Endodermal cell (in vitro differentiated cells): ENCODE measurements at places on chromosomes 13 and 19. TPM values are rescaled to one million over a fixed set of nuclear protein-coding genes. Genes with fewer than 3 reads are reported as not detected.

GRCh38 chr19:2003874-2004273, 11.6 kb downstream of the BTBD2 start:
- no peak overlapping the region for H3K27ac ChIP-seq
- peaks cover 27% of the 10 kb centered on the region for H3K36me3 ChIP-seq
- no peaks in the 10 kb centered on the region for H3K4me1 ChIP-seq
- no peak for DNase-seq
- no peak overlapping the region for H3K4me3 ChIP-seq

DNA sequence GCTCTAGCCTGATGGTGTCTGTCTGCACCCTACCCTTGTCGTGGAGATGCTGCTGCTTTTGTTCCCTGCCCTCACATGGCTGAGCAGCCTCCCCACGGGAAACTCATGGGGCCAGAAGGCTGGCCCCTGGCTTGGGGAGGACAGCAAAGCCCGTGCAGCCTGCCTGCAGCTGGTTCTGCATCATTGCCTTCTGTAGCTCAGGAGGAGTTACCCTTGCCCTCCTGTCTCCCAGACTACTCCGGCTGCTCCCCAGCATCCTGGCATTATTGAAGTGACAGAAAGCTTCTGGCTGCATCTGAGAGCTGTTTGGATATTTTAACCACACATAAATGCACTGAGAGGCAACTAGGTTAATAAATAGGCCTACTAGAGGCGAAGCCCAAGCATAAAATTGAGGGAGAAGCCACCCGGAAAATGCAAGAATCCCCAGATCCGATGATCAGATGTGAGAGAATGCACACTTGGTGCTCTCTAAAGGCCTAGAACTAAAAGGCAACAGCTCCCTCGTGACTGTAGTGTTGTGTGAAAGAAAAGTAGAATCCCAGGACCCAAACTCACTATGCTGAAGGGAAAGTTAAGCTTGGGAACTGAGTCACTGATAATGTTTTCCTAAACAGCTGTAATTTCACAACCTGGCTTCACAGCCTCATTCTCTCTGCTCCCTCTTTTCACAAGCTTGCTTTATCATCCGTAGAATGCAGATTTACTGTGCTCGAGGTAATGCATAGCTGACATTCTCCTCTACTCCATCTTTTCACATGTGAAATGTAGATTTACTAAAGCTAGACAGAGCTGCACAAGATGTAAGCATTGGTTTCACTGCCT, 110.8 kb downstream of the TNFRSF19 start:
- DNase-seq: no peak
- no peak overlapping the region for H3K4me3 ChIP-seq
- H3K36me3 ChIP-seq: no peaks in the 10 kb centered on the region
- no peaks in the 10 kb centered on the region for H3K27me3 ChIP-seq

DNA sequence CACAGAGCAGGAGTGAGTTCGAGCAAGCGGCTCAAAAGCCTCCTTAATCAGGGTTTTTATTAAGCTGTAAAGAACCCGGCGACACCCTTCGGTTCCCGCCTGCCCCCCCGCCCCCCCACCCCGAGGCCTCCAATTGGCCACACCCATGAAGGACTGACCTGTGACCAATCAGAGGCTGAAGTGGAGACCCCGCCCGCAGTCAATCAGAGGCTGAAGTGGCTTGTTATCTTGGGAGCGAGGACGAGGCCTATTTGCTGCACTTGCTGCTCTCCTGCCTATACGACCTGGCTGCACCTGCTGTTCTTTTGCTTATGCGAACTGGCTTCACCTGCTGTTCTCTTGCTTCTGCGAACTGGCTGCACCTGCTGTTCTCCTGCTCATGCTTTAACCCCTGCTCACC, 844.9 kb downstream of the OLFM4 start:
- H3K4me1 ChIP-seq: peaks cover 9% of the 10 kb centered on the region
- H3K27me3 ChIP-seq: no peaks in the 10 kb centered on the region
- peak; percentile 73 for DNase-seq
- H3K27ac ChIP-seq: no peak overlapping the region
- no peak overlapping the region for H3K4me3 ChIP-seq
- no peaks in the 10 kb centered on the region for H3K36me3 ChIP-seq

Gene ADAMTS10
- total RNA-seq: 13.3 and 19.3 TPM in 2 replicates

Gene OSCAR
- 0.20 TPM in 1 of 2 replicates, not detected in the other for total RNA-seq

GRCh38 chr13:79593641-79594275, 112.8 kb downstream of the NDFIP2 start:
- peaks cover 26% of the 10 kb centered on the region for H3K27me3 ChIP-seq
- no peak overlapping the region for H3K27ac ChIP-seq
- H3K4me3 ChIP-seq: no peak overlapping the region
- DNase-seq: no peak

DNA sequence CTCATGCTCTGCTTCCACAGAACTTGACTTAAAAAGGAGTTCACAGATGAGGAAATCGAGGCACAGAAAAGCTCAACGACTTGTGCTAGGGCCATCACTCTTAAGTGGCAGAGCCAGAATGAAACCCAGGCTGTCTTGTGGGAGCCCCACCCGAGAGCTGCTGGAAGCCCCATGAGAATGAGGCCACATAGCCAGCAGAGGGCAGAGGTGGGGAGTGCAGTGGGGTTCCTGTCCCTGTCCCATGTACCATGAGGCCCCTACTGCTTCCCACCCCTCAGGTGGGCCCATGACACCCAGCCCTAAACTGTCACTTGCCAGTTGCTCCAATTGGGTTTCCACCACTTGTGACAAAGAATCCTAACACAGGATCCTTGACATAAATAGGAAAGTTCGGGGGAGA, 175.9 kb downstream of the IRS2 start:
- H3K27ac ChIP-seq: no peak overlapping the region
- peak; percentile 84 for DNase-seq
- no peaks in the 10 kb centered on the region for H3K36me3 ChIP-seq
- H3K27me3 ChIP-seq: no peaks in the 10 kb centered on the region
- no peaks in the 10 kb centered on the region for H3K4me1 ChIP-seq

DNA sequence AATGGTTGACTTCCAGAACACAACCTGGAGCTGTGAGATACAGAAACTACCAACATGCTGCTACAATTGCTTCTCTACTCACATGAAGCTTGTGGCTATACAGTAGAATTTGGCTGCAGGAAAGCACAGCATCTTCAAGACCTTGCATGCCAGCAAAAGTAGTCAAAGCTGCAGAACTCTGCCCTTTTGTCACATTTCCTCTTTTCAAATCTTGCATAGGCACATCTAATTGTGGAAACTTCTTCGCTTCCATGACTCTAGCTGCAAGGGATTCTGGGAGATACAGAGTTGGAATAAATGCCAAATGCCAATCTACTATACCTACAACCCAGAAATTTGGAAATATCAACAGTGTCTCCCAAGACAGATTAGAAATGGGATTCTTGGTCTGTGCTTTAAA, 462.2 kb downstream of the FOXO1 start:
- H3K27me3 ChIP-seq: no peaks in the 10 kb centered on the region
- no peak overlapping the region for H3K27ac ChIP-seq
- DNase-seq: no peak

DNA sequence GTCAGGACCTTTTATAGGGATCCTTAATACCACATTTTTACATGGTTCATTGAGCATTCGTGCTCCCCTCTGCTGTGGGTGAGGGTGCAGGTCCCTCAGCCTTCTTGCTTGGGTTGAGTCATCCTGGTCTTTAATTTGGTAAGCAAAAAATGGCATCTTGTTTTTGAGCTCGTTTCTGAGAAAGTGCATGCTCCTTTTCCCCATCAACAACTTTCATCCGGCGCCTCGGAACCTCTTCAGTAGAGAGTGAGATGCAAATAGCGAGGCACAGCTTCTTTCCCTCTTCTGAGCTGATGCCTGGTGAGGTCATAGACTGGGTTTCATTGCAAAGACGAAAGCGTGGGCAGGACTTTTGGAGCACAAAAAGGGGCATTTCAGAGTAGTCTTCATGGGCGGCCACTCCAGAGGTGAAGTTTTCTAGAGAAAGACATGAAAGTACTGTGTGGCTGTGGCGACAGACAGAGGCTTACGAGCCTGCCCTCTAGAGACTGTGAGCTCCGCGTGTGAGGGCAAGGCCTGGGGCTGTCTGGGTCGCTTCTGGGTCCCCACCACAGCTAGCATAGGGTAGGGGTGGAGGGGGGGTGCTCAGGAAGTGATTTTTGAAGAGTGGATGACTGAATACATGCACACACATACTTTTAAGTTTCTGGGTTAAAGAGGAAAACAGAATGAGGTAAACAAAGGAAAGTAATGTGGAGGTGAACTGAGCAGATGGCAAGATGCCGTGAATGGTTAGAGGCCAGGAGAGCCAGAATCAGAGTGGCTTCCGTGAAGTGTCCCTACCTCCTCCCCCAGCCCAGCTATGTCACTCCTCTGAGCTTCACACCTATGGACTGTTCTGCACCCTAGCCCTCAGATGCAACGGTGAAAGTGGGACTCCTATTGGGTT, 44.3 kb downstream of the BBC3 start:
- H3K4me3 ChIP-seq: no peak overlapping the region
- DNase-seq: no peak
- peaks cover 20% of the 10 kb centered on the region for H3K4me1 ChIP-seq
- H3K27me3 ChIP-seq: no peaks in the 10 kb centered on the region
- H3K36me3 ChIP-seq: peaks cover 90% of the 10 kb centered on the region

Gene CEACAM3
- total RNA-seq: not detected in 3 replicates

DNA sequence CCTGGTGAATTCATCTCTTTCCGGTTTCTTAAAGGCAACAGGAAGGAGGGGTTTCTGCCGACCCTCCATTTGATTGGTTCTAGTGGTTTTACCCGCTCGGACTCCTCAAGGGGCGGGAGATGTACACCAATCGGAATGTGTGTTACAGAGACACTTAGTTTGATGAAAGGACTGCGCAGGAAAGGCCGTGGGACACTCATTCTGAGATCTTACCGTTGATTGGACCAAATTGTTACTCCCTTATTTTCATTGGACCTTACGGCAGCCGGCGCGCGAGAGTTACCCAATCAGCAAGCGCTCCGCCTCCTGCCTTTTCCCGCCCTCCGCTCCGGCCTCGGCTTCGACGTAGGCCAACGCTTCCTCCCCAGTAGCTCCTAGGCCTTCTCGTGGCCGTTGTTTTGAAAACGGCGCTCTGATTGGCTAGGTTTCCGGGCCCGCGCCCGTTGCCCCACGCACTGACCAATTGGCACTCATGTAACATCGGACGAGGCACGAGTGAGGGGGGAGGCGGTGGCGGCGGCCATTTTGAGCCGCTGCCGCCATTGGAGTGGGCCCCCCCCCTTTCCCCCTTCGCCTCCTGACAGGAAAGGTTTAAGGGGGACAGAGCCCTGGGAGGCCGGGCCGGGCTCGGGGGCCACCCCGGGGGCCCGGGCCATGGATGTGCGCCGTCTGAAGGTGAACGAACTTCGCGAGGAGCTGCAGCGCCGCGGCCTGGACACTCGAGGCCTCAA, at the start of gene HNRNPUL1:
HNRNPUL1 (plus strand) TSS at position 523 of the 731 bp plus-strand sequence; CDS start at position 655, 132 bp downstream.
- peak within 1 kb of the TSS; percentile 96 for H3K27ac ChIP-seq
- peak within 1 kb of the TSS; percentile 94 for H3K4me3 ChIP-seq
- DNase-seq: peak; percentile 99
- H3K27me3 ChIP-seq: no peaks in the 10 kb centered on the region
- H3K4me1 ChIP-seq: peaks cover 6% of the 10 kb centered on the region

- no peak overlapping the region for H3K4me3 ChIP-seq
- no peak overlapping the region for H3K27ac ChIP-seq
- peaks cover 3% of the 10 kb centered on the region for H3K4me1 ChIP-seq
- no peak for DNase-seq
- no peaks in the 10 kb centered on the region for H3K27me3 ChIP-seq
These were observed 47.0 kb downstream of the PCDH9 start for GRCh38 chr13:67183151-67183550.

DNA sequence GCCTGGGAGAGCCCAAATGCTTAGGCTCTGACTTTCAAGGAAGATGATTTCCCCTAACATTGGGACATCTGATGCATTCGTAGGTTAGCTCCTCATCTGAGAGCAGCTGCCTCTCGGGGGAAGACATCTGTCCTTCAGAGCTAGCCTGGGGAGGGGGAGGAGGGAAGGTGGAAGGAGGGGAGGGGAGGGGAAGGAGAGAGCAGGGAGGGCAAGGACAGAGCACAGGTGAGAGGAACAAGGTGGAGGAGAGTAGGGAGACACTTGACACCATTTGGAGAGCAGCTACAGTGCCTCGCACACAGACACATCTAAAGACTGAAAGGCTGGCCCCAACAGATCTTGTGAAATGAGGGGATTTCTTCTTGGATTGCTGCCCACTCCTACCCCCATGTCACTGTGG, 103.8 kb downstream of the ZDHHC20 start:
- no peaks in the 10 kb centered on the region for H3K4me1 ChIP-seq
- H3K36me3 ChIP-seq: no peaks in the 10 kb centered on the region
- H3K27me3 ChIP-seq: no peaks in the 10 kb centered on the region
- DNase-seq: peak; percentile 48
- no peak overlapping the region for H3K27ac ChIP-seq

Gene PRR19
- 1.9 and 2.7 TPM in 2 replicates for total RNA-seq

Gene VWA8
- 19.9 and 25.6 TPM in 2 replicates for total RNA-seq

Gene IL17D
- total RNA-seq: 0.33 to 0.93 TPM (median 0.87 TPM) in 3 replicates
